ENCODE measurements at places on chromosomes 16 and 17.

- no peak for DNase-seq
Observed at GRCh38 chr17:8855477-8856204, 11.8 kb downstream of the PIK3R6 start.

DNA sequence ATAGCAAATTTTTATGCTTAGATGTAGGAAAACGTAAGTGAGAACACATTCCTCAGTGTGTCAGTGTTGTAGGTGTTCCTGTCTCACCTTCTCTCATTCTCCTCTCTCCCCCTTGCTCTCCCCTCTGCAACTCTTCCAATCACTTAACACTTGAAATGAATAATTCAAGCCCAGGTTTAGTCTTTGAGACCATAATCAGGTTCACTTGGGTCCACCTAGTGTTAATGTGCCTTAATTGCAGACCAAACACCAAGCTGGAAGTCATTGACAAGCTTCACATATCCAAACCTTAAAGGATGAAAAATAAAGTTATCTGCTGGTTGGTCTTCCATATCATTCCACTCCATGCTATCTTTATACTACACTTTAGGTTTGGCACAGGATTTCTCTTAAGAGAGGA is 37.0 kb downstream of the STXBP4 start:
- no peak for DNase-seq

DNA sequence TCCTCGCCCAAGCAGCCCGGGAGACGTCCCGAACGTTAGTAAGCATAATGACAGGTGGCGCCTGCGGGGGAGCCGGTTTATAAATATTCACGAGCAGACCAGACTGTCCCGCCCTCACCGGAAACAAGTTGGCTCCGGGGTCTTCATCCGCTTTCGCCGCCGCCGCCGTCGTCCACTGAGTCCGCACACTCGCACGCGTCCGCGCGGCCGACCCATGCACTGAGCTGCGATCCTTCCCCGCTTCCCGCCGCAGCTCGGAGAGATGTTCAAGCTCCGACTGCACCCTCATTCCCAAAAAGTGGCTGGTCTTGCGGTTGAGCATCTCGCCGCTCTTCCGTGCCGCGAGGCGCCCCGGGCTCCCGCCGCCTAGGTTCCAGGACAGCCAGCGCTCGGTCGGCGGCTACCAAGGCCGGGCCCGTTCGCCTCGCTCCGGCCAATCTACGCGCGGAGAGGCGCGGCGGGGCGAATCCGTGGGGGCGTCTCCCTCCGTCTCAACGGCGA is 385 bp downstream of the CFAP119 start:
- DNase-seq = no peak

DNA sequence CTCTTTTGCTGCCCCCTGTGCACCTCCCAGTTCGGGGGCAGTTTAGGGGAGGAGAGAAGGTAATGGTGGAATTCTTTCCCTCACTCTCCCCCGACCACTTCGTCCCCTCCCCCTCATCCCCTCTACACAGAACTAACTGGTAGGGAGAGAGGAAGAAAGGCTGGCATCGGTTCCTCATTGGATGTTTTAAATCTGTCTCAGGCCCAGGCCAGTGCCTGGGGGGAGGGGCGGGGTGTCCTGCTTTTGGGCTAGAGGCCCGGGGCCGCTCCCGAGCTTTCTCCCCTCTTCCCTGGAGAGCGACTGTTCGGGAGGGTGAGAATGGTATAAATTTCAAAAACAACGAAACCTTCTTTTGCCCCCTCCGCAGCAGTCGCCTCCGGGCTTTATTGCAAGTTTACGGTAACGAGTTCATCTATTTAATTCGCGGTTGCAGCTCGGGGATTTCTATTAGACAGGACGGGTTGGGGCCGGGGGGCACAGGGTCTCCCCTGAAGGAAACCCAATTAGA is at the start of gene PRAC2:
Gene PRAC2 (plus strand): TSS at position 271 of the 508 bp plus-strand sequence. CDS start 1,226 bp downstream, outside the sequence.
- no peak for DNase-seq

- no peak for DNase-seq
Observed at GRCh38 chr17:49978501-49978900, 9.5 kb downstream of the DLX4 start.

DNA sequence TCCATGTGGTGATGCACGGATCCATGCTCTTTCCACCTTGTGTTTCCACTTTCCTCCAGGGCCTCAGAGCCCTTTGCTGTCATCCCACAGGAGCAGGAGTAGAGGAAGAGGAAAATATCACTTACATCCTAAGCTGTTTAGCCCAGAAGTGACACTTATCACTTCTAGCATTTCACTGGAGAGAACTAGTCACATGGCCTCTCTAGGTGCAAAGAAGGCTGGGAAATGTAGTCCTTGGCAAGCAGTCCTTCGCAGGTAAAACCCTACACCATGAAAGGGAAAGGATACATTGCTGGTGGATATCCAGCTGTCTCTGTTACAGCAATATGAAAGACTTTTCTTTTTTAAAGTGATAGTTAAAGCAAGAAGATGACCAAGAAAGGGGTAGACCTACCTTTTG is 185.9 kb downstream of the RGS9 start:
- no peak for DNase-seq

Measured in caudate nucleus (tissue), 63 donors.